ENCODE measurements at places on chromosomes 12 and 14. TPM values are rescaled to one million over a fixed set of nuclear protein-coding genes. Genes with fewer than 3 reads are reported as not detected.

DNA sequence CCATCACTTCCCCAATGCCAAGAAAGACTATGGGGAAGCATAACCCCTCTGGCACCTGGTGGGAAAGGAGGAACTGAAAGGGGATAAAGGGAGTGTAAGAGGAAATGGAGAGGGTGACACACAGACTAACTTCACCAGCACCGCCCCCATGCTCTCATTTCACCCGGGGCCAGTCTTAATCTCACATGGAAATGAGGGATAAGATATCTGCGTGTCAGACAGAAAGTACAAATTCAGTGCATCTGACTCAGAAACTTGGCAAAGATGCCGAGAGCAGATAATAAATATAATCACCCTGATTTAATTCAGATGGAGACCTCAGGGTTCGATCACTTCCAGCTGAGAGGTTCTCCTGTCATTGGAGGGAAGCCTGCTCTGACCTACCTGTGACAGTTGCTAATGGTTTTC lies 191.6 kb downstream of the DUSP6 start:
- no peak for DNase-seq

- no peak for DNase-seq
Observed at GRCh38 chr14:69263364-69263763, 3.4 kb downstream of the GALNT16 start.

- DNase-seq, result no peak
Observed at GRCh38 chr14:51337520-51337919, 97.5 kb downstream of the TMX1 start.

- no peak for DNase-seq
Observed at GRCh38 chr12:103751171-103751570, 89.9 kb downstream of the NT5DC3 start.

DNA sequence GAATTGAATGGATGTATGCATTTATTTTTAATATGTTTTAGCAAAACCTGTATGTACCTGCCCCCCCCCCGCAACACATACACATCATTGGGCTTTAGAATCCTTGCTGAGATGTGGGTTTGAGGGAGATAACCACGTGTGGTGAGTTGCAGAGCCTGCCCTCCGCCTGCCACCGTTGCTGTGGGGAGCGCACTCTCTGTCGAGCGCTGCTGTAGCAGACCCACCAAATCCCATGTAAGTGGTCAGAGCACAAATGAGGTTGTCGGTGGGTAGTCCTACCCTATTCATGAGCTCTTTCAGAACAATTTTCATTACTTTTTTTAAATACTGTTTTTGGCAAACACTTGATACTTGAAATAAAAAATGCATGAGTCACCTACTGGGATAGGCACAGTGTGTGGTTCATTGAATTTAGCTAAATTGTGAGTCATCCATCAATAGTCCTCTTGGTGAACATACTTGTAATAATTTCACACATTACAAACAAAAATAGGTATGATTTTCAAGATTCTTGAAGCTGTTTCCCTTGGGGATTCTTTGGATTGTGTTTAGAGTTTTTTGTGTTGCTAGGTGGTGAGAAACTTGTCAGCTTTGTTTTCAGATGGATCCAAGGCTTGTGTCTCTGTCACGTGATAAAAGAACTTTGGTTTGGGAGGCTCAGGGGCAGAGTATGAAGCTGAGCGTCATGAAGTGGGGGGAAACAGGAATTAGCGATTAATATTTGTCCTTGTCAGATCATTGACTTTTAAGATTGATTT lies 107.6 kb downstream of the PTCSC3 start:
- no peak for DNase-seq

GRCh38 chr14:105527381-105527825 lies 1.0 kb downstream of the TMEM121 start:
- no peak for DNase-seq

GRCh38 chr14:32244404-32244803 lies 41.3 kb upstream of the RNU6-8 start:
- DNase-seq, result no peak

DNA sequence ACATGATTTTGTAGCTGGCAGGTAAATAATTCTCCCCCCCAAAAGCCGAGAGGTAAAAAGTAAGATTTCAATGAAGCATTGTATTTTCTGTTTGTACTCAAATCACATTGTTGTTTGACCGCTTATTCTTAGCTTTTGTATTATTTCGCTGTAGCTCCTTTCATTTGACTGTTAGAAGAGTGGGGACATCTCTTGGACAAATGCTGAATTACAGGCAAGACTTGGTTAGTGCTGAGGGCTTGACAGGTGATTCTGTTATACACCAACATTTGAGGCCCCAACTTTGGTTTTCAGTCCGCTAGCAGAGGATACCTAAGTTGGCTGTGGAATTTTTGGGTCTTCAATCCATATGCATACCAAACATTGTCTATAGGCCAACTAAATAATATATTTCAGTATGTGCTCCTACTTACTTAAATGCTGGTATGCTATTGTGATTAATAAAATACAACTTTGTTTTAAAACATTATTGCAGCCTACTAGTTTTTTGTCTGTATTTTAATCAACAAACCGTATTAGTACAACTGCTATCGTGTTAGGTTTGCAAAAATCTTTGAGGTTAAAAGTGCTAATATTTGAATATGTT lies 102.2 kb downstream of the ERC1 start:
- no peak for DNase-seq

GRCh38 chr12:81585787-81586186 lies 173.4 kb downstream of the PPFIA2 start:
- DNase-seq, result no peak

GRCh38 chr12:131618303-131618658 lies 92.6 kb upstream of the SFSWAP start:
- DNase-seq, result no peak

- DNase-seq, result no peak
Observed at GRCh38 chr12:59874781-59875180, 279.0 kb downstream of the SLC16A7 start.

DNA sequence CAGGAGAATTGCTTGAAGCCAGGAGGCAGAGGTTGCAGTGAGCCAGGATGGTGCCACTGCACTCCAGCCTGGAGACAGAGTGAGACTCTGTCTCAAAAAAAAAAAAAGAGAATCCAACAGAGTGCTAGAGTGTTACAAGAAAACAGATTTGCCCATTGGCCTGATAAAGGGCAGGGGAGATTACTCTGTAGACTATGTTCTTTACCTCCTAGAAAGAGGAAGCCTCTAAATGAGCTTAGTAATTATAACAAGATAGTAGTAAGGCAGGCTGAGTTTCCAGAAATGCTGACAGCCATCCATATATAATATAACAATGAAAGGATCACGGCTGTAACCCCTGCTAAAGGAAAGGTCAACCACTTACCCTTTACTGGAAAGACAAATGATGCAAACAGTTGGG lies 24.4 kb downstream of the AK7 start:
- no peak for DNase-seq

DNA sequence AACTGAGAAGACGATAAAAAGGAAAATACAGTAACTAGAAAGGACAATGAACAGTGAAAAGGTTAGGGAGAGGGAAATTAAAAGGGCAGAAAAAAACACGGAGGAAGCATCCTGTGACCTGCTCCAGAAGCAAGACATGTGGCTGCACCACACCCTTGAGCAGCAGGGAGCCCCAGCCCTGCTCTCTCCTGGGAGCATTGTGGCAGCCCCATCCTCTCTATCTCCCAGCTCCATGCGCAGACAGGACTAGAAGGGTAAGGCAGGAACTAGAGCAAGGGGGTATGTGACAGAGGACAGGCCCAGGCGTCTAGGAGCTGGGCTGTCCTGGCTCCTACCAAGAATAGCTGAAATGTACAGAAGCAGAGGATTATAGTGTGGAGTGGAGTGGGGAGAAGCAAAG lies 38.6 kb upstream of the SMUG1 start:
- no peak for DNase-seq

GRCh38 chr12:1820191-1820895 lies at the start of gene LRTM2:
TSS of gene LRTM2 (plus strand) at chr12:1820565. CDS start at chr12:1828149, 7,584 bp downstream.
- DNase-seq, result no peak

- DNase-seq, result no peak
Observed at GRCh38 chr14:81415781-81416180, 15.7 kb upstream of the STON2 start.

GRCh38 chr12:11040162-11040561 lies 9.0 kb upstream of the TAS2R31 start:
- DNase-seq, result no peak

- no peak for DNase-seq
Observed at GRCh38 chr12:84605983-84606382, 306.6 kb downstream of the SLC6A15 start.

- DNase-seq, result no peak
Observed at GRCh38 chr14:58732387-58732786, 94.6 kb downstream of the DACT1 start.

DNA sequence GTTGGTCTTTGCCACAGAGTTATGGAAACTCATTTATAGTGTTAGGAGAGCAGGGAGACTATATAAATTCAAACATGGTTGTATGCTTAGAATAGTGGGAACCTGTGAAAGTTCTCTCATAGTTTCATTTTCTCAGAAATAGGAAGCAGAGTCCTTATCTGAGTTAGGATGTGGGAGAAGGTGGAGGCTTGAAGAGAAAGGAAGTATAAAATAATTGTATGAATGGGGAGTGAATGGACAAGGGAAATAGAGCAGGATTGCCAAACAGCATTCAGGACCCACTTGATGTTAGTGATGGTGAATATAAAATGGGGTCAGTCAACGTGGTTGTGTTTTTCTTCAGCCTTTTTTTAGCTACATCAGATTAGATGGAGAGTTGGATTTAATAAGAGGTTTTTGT lies 34.0 kb upstream of the TPH2 start:
- no peak for DNase-seq

GRCh38 chr14:87131879-87132278 lies 861.1 kb downstream of the GALC start:
- no peak for DNase-seq

DEGS2 gene
- total RNA-seq, result 0.33 TPM

IL23A gene
- total RNA-seq, result 1.3 TPM

SLC10A1 gene
- total RNA-seq, result not detected

RAB21 gene
- total RNA-seq, result 50.0 TPM

AP5M1 gene
- total RNA-seq, result 27.3 TPM

RHEBL1 gene
- 28.9 TPM for total RNA-seq

PIK3C2G gene
- not detected for total RNA-seq

ACOT6 gene
- not detected for total RNA-seq

DACT1 gene
- total RNA-seq, result not detected

GYS2 gene
- total RNA-seq, result not detected

All from natural killer cell treated with Interleukin-12 subunit alpha and Interleukin-12 subunit beta and Interleukin-15 and Interleukin-18, amount 100 ng/mL, for 72 hours (primary cell).